ENCODE measurements at places on chromosomes 6 and 20.

GRCh38 chr6:144438103-144438502 is 153.0 kb downstream of the UTRN start:
- DNase-seq: no peak

GRCh38 chr6:10101551-10102252 is 313.2 kb downstream of the TFAP2A start:
- DNase-seq: no peak

DNA sequence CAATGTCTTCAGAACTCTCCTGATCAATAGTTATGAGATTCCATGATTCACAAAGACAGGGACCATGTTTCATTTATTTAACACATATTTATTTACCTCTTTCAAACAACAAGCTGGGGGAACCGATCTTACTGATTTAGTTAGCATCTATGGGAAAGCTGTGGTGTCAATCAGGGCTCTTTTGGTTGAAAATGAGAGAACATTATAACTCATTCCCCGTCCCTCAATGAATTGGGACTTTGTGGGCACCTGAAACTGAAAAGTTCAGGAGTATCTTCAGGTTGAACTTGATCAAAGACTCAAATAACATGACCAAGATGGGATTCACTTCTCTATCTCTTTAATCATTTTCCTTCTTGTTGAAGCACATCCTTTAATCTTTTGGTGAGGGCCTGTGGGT is 67.4 kb downstream of the CHMP4B start:
- DNase-seq: no peak

- DNase-seq: no peak
Measured at GRCh38 chr6:53436526-53437303, 88.0 kb upstream of the ELOVL5 start.

DNA sequence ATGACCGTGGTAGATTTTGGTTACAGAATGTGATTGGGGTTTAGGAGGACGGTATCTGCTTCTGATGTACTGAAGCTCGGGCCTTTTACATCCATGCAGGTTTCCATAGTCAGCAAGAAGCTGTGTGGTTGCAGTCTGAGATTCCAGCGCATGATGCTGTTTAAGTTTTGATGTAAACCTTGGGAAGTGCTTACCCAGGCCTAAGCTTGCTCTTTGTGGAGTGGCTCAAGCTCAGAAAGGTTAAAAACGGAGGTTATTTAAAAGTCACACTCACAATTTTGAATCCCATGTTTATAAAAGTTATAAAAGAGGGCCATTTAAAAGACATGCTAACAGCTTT is 121.4 kb downstream of the TIAM2 start:
- DNase-seq: no peak

DNA sequence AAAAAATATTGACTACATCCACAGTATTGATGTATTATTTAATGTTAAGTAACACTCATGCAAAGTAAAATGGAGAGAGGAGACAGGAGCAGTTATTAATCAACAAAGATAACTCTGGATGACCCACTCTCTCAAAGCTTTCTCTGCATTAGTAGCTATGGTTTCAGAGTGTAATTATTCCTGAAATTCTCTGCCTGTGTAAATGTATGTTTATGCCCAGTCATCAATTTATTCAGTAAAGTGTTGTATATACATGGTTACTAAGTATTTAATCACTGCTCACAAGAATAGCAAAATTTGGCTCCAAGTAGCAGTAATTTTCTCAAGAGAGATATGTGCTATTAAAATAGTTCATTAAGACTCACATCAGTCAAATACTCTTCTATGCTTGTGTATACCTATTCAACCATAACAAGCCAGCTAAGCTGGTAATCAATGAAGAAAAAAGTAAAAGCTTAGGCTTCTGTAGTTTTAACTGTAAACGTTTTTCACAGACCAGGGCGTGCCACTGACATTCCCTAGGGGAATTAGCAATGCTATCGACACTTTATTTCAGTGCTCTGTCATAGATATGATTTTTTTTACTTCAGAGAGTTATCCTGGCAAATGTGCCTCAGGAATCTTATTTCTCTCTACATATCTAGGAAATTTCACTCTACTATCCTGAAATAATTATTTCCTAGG is 54.0 kb upstream of the RAB32 start:
- DNase-seq: no peak

DNA sequence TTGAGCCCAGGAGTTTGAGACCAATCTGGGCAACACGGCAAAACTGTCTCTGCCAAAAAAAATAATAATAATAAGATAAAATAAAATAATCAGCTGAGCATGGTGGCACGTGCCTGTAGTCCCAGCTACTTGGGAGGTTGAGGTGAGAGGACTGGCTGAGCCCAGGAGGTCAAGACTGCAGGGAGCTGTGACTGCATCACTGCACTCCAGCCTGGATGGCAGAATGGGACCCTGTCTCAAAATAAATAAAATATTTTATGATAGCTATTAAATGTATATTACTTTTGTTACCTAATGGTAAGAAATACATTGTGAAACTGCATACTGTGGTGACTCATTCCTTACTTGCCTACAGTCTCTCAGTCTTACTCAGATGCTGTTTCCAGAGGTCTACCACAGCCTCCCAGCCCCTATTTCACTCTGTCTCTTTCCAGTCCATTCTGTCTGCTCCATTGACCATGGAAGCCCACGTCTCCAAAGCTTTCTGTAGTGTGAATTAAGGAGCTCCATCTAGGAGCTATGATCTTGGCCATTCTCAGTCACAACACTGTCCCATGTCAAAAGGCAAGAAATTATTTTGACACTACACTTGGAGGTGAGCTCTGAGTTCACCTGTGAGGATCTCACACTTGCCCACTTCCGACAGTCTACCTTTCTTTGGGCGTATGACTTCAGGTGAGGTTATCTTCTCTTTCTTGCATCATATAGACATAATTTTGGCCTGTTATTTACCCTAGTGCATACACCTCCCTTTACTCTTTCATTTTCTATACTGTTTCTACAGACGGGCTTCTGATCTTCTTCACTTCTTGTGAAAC is 22.4 kb upstream of the SNX9 start:
- no peak for DNase-seq

DNA sequence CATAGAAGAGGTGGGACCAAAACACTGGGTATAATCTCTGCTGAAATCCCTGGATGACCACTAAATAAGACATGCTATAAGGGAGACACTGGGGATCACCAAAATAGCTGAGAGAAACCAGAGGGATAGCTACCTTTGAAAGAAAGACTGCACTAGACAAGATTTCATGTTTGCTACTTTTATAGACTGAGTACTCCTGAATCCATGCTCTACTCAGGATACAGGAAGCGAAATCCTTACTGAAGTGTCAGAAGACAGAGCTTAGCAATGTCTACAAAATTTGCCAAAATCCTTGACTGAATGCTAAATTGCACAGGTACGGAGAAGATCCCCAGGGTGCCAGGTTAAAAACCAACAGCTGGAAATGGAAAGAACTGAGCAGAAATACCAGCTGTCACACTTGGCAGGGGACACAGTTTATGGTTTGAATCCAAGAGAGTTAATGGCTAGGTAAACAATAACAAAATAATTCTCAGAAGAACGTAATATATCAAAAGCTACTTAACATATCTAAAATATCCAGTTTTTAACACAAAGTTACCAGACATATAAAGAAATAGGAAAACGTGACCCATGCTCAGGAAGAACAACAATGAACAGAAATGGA is 125.4 kb downstream of the MAN1A1 start:
- no peak for DNase-seq

DNA sequence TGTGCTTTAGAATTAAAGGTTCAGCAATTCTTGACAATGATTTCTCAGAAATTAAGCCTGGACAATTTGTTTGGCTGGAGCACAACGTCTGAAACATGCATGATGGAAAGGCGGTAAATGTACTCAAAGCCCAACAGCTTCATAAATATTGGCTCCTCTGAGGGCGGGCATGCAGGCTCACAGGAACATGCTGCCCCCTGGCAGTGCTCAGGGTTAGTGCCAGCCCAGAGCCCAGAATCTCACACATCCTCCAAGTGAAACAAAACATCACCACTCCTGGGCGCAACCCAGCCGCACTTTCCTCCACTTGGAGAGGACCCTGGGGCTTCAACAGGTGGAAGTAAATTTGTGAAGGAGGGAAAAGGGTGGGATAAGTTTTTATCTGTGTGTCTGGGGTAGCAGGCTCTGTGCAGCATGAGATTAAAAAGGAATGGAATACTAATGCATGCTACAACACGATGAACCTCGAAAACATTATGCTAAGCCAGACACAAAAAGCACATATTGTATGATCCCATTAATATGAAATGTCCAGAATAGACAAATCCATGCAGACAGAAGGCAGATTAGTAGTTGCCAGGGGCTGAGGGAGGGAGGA is 54.1 kb upstream of the PTPRT start:
- no peak for DNase-seq

- no peak for DNase-seq
Measured at GRCh38 chr6:130945401-130945919, 117.6 kb downstream of the EPB41L2 start.

GRCh38 chr6:33198853-33199436 is 1.5 kb downstream of the RXRB start:
- no peak for DNase-seq

DNA sequence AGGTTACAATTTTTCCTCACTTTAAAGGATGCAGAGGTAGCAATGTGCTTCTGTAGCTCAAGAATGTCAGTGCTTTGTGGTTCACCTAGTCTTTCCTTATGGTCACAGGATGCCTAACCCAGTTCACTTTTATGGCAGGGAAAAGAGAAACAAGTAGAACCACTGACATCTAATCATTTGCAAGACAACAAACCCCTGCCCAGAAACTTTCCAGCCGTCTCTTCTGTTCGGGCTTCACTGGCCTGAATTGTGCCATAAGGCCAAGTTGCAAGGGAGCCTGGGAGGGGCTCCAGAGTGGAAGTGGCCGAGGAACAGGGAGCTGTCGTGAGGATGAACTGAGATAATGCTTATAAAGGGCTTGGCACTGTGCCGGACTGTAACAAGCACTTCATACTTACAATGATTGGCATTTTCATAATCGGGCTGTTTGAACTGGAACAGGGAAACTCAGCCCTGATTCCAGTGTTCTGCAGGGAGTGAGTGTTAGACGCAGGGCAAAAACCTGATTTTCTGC is 212.6 kb downstream of the BCAS1 start:
- no peak for DNase-seq

DNA sequence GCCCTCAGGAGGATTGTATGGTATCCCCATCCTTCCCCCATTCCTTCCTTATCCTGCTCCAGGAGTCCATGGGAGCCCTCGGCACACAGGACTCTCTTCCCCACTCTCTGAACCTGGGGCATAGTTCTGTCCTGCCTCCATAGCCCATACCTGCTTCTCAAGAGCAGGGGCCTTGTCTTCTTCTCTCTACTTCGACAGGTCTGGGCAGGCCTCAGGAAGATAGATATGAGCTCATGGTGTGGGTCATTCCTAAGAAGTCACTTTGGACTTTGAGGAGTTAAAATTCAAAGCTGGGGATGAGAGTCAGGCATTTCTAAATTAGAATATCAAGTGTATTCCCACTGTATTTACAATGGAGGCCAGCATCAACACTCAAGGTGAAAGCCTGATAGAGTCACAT is 8.4 kb upstream of the ADA start:
- no peak for DNase-seq

- DNase-seq: no peak
Measured at GRCh38 chr6:88145298-88145963, 20.7 kb downstream of the CNR1 start.

DNA sequence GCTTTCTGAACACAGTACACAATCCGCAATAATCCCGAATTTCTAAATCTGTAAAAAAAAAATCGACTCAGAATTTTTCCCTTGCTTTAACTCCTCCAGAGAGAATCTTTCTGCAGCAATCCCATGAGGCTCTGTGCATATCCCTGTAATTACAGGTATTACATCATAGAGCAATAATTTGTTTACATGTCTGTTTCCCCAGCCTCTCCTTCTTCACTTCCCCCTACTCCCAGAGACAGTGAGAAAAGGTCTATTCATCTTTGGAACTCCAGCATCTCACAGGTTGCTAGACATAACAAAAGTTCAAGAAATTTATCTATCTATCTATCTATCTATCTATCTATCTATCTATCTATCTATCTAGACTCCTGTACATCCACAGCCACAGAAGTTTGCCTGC is 26.0 kb downstream of the KLHL31 start:
- DNase-seq: no peak

DNA sequence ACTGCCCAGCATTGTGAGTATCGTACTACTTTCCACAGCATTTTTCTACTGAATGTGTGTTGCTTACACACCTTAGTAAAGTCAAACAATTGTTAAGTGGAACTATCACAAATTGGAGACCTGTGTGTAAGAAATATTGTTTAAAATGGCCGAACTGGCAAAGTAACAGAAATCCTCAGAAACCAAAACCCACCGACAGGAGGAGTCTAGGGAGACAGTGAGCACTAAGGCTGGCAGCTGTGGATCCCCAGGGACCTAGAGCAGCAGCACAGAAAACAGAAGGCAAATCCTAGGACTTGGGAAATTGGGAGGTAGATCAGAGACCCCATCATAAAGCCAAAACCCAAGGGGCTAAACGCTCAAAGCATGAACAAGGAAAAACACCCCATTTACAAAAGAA is 69.9 kb downstream of the SESN1 start:
- no peak for DNase-seq

DNA sequence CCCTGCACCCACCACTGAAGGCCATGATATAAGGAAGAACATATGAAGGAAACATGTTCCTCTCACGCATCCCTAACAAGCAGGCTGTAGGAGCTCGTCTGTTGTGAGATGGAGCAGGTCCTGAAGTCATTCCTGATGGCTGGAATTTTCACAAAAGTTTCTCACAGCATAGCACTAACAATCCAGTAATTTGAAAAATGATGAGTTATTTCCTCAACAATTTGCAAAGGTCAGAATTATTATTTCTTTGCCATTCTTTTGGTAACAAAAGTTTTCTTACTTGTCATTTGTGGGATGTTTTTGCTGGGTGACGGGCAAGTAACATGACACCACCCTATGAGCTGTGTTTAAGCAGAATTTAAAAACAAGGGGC is 27.6 kb upstream of the FRMD1 start:
- no peak for DNase-seq

- no peak for DNase-seq
Measured at GRCh38 chr20:57020364-57020763, 246.1 kb downstream of the BMP7 start.

DNA sequence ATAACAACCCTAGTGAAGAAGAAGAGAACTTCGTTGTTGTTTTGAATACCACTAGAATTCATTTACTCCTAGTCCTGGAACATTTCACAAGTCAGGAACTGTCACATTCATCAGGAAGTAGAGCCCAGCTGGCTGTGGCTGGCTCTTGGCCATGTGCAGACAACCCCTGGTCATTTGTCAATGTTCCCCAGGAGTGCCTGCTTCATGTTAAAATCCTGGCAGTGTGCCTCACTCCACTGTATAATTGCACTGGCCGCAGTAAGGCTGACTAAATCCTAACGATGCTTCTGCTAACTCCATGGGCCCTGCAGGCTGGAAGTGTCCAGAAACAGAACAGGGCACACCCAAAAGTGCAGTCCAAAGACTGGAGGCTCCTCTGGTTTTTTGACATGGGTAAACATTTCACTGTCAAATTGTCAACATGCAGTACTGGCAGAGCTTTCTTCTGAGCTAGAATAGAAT is 41.5 kb upstream of the ADGRF1 start:
- no peak for DNase-seq
